ENCODE measurements at places on chromosomes 3 and 15.
A peak's percentile ranks its signal among the peaks of the same experiment; 100 is the strongest.

DNA sequence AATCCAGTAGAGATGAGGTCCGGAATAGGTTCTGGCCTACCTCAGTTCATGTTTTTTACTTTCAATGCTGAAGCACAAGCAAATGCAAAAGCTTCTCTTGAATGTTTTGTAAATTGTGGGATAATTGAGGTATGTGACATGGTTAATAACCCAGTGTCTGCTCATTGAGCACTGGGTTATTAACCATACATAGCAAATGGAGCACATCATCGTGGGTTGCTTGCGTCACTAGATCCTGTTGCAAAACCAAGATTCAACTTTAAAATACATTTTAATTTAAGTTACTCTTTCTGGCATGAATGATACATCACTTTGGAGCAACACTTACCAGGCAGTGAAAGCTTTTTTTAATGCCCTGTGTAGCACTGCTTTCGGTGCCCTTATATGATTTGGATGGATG, 165.6 kb downstream of the IGF1R start:
- DNase-seq = no peak

DNA sequence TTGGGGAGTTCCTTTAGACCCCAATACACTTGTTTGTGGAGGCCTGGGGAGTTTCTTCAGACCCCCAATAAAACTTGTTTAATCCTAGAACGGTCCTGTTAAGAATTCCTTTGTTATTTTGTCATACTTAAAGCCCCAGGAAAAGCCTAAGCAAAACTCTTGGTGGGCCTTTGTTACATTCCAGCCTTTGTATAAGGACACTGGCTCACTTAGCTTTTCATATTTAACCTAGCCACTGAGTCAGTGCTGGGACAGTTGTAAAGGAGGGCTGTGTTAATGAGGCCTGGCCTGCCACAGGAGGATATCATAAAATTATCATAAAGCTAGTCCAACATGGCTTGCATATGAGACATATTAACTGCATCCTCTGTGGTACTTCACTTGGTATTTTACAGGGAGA, 760.1 kb downstream of the ZNF385D start:
- DNase-seq = no peak

GRCh38 chr3:79808515-79808914, 40.7 kb upstream of the ROBO1 start:
- no peak for DNase-seq

GRCh38 chr3:69080233-69080920, at the start of gene UBA3:
TSS of gene UBA3 (minus strand) at chr3:69080365. CDS start at chr3:69080353, 12 bp downstream.
- DNase-seq = peak; percentile 94

GRCh38 chr3:150519026-150519425, 27.3 kb downstream of the SERP1 start:
- no peak for DNase-seq

DNA sequence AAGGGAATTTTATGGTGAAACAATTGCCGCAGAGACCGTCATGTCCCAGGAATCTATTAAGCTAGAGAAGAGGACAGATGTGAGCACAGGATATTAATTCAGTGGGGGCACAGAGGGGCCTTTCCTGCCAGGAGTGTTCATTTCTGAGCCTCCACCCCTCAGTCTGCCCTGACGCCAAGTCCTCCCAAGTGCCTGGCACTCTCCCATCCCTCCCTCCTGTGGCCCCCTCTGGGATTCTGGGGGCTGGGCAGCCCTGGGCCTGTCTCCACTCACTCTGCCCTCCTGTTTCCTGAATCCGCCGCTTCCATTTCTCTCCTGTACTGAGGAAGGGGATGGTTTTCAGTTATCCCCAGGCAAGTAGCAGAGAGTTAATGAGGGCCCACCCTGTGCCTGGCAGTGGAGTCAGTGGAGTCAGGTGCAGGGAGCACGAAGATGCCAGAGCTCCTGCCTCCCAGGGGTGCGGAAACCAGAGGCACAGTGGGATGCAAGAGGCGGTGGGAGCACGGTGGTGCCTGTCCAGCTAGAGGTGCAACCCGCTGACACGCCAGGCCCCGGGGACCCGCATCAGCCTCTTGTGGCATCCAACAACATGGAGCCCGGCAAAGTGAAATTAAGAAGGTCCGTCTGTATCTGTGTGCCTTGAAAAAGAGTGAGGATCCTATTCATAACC, 212.5 kb downstream of the XXYLT1 start:
- peak; percentile 9 for DNase-seq

DNA sequence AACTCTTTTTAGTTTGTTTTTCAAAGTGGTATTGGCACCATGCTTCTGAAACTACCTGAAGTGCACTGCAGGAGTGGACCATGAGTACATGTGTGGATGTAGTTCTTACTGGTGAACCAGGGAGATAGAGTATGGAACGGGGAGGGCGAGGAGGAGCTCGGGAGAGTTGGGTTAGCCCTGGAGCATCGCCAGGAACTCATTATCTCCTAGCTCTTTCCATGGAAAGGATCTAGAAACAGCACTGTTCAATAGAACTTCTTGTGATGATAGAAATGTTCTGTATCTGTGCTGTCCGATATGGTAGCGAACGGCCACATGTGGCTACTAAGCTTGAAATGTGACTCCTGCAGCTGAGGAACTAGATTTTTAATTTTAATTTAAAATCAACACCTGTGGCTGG, 47.3 kb downstream of the VGLL4 start:
- DNase-seq = no peak
